Occipital lobe (tissue), 3 donors: ENCODE measurements at places on chromosomes 1 and 21. TPM values are rescaled to one million over a fixed set of nuclear protein-coding genes. Genes with fewer than 3 reads are reported as not detected.

GRCh38 chr1:170133766-170134495 lies 11.8 kb upstream of the NTMT2 start:
- DNase-seq = no peak

Gene F5
- total RNA-seq = under 0.01 TPM

DNA sequence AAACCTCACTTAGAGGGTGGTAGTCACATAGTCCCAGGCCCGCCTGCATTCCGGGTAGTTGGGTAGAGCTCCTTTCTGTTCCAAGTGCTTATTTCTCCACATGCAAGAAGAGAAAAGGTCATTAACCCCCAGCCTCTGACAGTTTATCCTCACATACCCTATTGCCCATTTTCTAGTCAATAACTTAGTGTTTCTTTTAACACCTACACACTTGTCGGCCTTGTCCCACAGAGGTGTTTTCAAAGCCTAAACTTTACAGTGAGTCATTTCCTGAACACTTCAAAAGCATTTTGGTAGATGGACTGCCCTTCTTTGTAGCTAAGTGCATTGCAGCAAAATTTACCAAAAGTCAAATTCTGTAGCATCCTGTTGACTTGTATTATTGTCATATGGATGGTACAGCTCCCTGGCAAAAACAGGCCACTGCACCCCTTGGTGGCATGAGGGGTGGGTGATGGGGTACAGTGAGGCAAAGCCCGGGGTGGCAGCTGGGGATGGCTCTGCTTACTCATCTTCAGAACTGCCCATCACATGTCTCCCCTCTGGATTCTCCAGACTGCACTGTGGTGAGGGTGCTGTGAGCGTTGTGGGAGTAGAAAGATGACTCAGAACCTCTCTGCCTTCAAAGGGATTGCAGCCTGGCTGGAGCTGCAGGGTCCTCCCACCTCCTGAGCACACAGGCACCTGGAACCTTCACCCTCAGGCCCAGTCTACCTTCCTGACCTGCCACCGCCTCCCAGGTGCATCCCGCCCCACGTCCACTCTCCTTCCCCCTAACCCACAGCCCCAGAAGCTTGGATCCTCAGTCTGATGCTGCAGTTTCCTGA lies 45.8 kb upstream of the DMRTB1 start:
- DNase-seq = peak; percentile 20

Gene IKBKE
- total RNA-seq = 1.1 TPM

GRCh38 chr1:36175137-36176095 lies 19.5 kb downstream of the MAP7D1 start:
- DNase-seq = peak; percentile 69

GRCh38 chr1:209456878-209457277 lies 126.6 kb upstream of the CAMK1G start:
- no peak for DNase-seq
